ENCODE measurements at places on chromosomes 6 and 20. TPM values are rescaled to one million over a fixed set of nuclear protein-coding genes. Genes with fewer than 3 reads are reported as not detected.

DNA sequence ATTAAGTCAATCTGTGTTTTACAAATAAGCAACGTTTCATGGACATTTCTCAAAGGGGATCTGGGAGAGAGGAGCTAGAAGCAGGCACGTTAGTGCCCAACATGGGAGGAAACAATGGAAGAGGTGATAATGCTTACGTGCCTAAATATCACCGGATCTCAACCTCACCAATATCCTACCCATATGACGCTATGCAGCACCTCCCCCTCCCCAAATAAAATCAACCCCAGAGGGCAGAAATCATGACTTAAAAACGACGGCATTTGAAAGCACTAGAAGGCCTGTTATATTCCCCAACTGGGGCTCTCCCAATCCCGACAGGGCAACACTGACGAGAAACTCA is 425 bp downstream of the HBS1L start:
- no peak for DNase-seq

GRCh38 chr6:25223490-25223991 is 55.6 kb upstream of the CARMIL1 start:
- peak; percentile 76 for DNase-seq

DNA sequence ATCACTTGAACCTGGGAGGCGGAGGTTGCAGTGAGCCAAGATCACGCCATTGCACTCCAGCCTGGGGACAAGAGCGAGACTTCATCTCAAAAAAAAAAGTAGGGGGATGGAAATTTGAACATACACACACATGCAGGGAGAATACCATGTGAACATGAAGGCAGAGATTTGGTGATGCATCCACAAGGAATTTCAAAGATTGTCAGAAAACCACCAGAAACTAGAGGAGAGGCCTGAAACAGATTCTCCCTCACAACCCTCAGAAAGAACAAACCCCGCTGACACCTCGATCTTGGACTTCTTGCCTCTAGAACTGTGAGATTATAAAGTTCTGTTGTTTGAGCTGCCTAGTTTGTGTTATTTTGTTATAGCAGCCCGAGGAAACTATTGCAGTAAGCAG is 125.5 kb downstream of the GPX5 start:
- DNase-seq, result no peak

DNA sequence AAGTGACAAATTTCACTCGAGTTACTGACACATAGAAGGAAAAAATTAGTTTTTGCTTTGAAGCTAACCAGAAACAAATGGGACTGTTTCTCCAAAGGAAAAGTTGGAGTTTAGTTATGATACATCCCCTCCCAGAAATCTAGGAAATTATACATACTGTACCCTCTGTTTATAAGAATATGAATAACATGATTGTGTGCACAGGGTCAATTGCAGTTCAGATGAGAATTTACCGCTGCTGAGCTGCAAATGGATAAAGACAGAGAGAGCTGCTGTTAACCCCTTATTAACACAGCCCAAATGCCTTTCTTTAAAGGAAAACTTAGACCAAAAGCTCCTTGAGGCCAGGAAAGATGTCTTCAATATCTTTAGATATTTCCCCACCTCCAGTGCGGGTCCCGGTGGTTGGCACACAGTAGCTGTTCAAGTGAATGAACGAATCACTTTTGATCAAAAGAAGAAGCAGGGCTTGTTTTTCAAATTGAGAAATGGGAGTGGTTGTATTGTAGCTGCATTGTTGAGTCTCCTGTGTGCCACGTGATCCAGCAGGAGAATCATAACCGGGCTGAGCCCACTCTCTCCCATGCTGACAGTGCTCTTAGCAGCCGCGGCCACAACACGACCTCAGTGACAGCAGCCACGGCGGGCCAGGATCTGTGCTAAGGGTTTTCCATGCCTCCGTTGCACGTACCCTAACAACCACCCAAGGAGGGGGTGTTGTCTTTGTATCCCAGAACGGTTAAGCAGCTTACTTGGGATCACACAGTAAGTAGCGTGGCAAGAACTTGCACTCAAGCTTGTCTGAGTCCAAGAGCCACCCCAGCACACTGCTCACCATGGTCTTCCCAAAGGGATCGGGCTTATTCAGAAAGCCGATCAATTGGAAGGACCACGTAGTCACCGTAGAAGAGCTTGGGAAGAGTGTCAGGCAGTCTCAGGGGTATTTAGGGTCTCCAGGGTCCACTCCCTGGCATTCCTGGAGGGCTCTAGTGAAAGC is 53.5 kb upstream of the BMP6 start:
- no peak for DNase-seq

DNA sequence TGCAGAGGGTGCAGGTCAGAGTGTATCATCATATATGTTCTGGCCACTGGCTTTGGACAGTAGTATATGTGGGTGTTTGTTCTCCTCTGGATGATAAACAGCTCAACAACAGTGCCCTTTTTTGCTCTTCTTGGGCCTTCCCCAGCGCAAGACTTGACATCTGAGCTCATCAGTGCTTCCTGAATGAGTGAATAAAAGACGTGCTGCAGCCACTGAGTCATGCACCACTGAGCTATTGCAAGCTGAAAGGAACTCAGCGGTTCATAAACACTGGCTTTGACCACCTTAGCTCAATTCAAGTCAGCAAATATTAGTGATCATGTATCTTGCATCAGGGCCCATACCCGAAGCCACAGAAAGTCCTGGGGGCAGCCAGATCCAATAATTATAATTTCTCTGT is 105.3 kb upstream of the KCNG1 start:
- DNase-seq, result no peak

- no peak for DNase-seq
These were observed 16.1 kb downstream of the SCAF8 start for GRCh38 chr6:154749341-154749740.

- no peak for DNase-seq
These were observed 76.4 kb downstream of the KIZ start for GRCh38 chr20:21202259-21202658.

- no peak for DNase-seq
These were observed 17.2 kb upstream of the TBC1D20 start for GRCh38 chr20:479487-479886.

DNA sequence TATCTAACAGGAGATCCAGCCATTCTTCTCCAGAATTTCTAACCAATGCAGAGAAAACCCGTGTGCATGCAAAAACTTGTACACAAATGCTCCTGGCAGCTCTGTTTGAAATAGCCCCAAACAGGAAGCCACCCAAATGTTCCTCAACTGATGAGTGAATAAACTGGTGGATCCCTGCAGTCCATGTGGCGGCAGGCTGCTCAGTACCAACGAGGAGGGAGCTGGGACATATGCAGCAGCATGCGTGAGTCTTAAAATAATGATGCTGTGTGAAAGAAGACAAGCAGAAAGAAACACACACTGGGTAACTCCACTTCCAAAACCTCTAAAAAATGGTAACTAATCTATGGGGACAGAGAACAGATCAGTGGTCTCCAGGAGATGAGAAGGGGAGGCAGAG is 542.1 kb upstream of the AGPAT4 start:
- no peak for DNase-seq

GRCh38 chr6:39599341-39599740 is 125.9 kb downstream of the KIF6 start:
- DNase-seq, result no peak

GRCh38 chr6:154411076-154411475 is 54.5 kb upstream of the IPCEF1 start:
- no peak for DNase-seq

DNA sequence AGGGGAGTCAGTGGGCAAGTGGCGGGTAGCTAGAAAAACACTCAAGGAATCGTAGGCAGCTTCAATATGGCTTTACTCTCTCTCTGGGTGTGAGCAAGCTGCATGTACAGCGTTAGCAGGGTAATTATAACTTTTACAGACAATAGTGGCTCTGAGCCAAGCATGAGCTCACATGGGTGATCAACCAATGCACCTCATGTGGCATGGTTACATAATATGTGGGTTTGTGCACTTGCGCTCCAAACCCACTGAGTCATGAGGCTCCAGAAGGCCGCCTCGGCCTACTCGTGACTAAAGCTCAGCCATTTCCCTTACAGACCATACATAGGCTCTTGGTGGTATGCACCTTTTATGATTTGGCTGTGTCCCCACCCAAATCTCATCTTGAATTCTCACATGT is 78.4 kb upstream of the FBXL4 start:
- DNase-seq, result no peak

- no peak for DNase-seq
These were observed 39.9 kb downstream of the JARID2 start for GRCh38 chr6:15285682-15286294.

DNA sequence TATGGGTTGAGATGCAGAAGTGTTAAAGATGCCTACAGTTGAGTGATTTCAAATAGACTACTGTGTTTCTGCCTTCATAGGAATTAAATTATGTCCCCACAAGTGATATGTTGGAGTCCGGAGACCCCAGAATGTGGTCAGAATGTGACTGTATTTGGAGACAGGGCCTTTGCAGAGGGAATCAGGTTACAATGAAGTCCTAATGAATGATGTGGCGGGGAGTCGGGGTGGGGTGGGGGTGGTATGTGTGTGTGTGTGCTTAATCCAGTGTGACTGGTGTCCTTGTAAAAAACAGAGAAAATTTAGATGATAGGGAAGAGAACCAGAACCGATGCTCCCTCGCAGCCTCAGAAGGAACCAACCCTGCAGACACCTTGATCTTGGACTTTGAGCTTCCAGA is 448.2 kb downstream of the QKI start:
- no peak for DNase-seq

GRCh38 chr6:16592223-16592911 is 168.9 kb downstream of the ATXN1 start:
- no peak for DNase-seq

GRCh38 chr6:34463849-34464248 is 2.0 kb upstream of the PACSIN1 start:
- no peak for DNase-seq

GRCh38 chr6:51541847-51542246 is 545.6 kb downstream of the PKHD1 start:
- peak; percentile 19 for DNase-seq

DNA sequence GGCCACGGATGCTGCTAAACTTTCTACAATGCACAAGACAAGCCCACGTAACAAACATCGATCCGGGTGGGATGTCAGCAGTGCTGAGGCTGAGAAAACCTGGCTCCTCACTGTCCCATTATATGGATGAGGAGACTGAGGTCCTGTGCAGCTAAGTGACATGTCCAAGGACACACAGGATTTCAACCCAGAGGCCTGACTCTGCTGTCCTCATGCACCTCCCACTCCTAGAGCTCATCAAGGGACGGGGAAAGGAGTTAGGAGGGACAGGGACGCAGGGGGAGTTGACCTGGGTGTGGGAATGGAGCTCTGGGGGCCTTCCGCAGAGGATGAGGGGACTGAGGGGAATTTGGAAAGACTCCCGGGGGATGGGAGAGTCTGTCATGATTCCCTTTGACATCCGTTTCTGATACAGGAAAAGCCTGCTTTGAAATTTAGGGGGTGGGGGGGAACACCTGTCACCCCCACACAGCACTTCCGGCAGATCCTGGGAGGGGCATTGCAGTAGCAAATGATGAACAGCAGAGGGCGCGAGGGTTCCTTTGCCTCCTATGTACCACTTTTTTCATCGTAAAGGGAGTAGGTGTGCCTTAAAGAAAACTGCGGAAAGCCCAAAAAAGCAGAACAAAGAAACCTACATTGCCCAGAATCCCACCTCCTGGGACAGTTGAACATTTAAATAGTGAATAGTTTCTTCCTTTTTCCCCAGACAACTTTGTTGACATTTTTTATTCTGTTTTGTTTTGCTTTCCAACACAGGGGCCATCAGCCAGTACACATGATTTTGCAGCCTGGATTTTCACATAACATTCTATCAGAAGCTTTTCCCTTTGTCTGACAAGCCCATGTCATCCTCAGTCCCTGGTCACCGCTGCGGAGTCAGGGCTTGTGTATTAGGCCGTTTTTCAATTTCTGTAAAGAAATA is 48.6 kb downstream of the SLC2A10 start:
- DNase-seq, result peak; percentile 56

- DNase-seq, result no peak
These were observed 85.9 kb downstream of the THBS2 start for GRCh38 chr6:169167581-169168301.

GSTA3 gene
- 0.52 TPM for polyA plus RNA-seq

PDE10A gene
- polyA plus RNA-seq, result 24.4 TPM

ENPP3 gene
- polyA plus RNA-seq, result 13.0 TPM

ETV7 gene
- not detected for polyA plus RNA-seq

LZTS3 gene
- 13.7 TPM for polyA plus RNA-seq

KCNQ5 gene
- 0.23 TPM for polyA plus RNA-seq

LST1 gene
- 2.6 TPM for polyA plus RNA-seq

HSPA1L gene
- 3.8 TPM for polyA plus RNA-seq

POM121L2 gene
- polyA plus RNA-seq, result not detected

FRK gene
- 5.8 TPM for polyA plus RNA-seq

All from left kidney (tissue), 8 donors.